ENCODE measurements at places on chromosomes 16 and 17.

GRCh38 chr17:12330456-12330855 lies 309.8 kb downstream of the MAP2K4 start:
- DNase-seq = no peak

GRCh38 chr16:89326721-89327120 lies 109.2 kb downstream of the ZNF778 start:
- no peak for DNase-seq

DNA sequence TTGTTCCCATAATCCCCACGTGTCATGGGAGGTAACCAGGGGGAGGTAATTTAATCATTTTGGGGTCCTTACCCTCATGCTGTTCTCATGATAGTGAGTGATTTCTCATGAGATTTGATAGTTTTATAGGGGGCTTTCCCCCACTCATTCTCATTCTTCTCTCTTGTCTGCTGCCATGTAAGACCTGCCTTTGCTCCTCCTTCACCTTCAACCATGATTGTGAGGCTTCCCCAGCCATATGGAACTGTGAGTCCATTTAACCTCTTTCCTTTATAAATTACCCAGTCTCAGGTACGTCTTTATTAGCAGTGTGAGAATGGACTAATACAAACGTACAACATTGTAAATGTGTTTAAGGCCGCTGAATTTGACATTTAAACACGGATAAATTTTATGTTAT lies 35.5 kb upstream of the APOH start:
- no peak for DNase-seq

GRCh38 chr16:4846503-4846900 lies 586 bp downstream of the GLYR1 start:
- DNase-seq = peak; percentile 64

DNA sequence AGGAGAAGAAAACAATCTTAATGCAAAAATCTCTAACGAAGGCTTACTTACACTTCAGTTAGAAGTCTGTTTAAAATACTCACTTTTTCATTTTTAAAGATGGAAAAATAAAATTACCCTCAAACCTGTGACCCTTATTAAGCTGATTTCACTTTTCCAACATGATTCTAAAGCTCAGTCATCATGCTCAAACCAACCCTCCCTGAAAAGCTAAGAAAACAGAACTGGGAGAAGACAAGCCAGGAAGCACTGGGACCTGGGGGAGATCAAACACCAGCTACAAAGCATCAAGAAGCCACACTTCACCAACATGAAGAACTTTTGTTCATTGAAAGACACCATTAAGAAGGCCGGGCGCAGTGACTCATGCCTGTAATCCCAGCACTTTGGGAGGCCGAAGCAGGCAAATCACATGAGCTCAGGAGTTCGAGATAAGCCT lies 88.8 kb downstream of the LITAF start:
- DNase-seq = peak; percentile 67

DNA sequence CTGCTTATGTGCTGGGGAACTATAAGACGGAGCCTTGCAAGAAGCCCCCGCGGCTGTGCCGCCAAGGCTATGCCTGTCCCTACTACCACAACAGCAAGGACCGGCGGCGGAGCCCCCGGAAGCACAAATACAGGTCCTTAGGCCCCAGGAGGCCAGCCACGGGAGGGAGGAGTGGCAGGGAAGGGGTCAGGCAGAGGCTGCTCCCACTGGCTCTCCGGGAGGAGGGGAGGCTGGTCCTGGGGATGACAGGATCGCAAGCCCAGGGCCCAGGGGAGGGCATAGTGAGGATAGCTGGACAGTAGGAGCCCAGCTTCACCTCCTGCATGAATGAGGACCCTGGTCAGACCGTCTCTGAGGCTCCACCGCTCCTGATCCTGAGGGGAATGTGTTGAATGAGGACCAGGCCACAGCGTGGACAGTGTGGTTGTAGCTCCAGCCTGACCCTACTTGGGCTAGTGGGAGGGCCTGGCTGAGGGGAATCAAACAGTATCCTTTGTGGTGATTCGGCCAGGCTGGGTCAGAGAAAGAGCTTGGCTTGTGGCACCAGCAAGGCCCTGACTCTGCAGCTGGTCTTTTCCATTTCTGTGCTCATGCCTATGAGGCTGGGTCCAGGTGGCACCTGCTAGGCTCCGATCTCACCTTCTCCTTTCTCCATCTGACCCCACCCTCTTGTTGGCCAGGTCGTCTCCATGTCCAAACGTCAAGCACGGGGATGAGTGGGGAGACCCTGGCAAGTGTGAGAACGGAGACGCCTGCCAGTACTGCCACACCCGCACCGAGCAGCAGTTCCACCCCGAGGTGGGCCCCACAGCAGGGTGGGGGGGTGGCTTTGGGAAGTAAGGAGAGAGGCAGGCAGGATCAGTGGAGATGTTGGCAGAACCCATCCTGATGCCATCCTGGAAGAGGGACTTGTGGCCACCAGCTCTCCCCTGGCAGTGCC lies 28.7 kb downstream of the UNK start:
- DNase-seq = no peak

DNA sequence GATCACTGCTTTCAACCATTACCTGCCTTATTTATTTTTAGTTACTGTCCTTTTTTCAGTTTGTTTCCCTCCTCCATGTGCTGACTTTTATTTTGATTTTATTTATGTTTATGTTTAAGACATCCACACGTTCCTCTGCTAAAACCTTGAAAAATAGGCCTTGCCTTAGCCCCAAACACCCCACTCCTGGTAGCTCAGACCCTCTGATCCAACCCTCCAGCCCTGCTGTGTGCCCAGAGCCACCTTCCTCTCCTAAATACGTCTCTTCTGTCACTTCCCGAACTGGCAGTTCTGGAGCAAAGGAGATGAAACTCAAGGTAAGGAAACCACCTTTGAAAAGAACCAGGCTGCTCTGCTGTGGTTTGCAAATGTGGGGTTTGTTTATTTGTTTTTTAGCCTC lies 9.3 kb upstream of the STH start:
- DNase-seq = no peak

GRCh38 chr16:54072237-54072636 lies 214.3 kb downstream of the IRX3 start:
- DNase-seq = no peak

GRCh38 chr17:55456307-55457240 lies 34.9 kb upstream of the MMD start:
- DNase-seq = no peak

GRCh38 chr16:69087161-69087581 lies 18.3 kb upstream of the HAS3 start:
- no peak for DNase-seq

GRCh38 chr17:48155889-48156611 lies 48.5 kb downstream of the SNX11 start:
- DNase-seq = no peak

- DNase-seq = no peak
Measured at GRCh38 chr17:55322453-55322985, 57.8 kb downstream of the HLF start.
